Bronchial epithelial cell (primary cell): ENCODE measurements at places on chromosomes 4 and X. TPM values are rescaled to one million over a fixed set of nuclear protein-coding genes. Genes with fewer than 3 reads are reported as not detected.

GAB3 gene
- under 0.01 and 0.13 TPM in 2 replicates for total RNA-seq

TBL1X gene
- total RNA-seq: 14.2 and 25.0 TPM in 2 replicates

ZBTB49 gene
- 3.1 and 3.9 TPM in 2 replicates for total RNA-seq

ESX1 gene
- not detected in 2 replicates for total RNA-seq

ZNF518B gene
- 30.5 and 40.3 TPM in 2 replicates for total RNA-seq

PLK4 gene
- 0.53 and 1.7 TPM in 2 replicates for total RNA-seq

MAD2L1 gene
- 1.3 and 2.2 TPM in 2 replicates for total RNA-seq

KCNIP4 gene
- 0.53 and 1.4 TPM in 2 replicates for total RNA-seq

SLC9B2 gene
- 9.6 and 16.3 TPM in 2 replicates for total RNA-seq

ZFP92 gene
- total RNA-seq: 0.53 and 1.3 TPM in 2 replicates

ERAS gene
- not detected in 2 replicates for total RNA-seq

RNF212 gene
- under 0.01 and 0.64 TPM in 2 replicates for total RNA-seq

CENPI gene
- 1.0 and 1.6 TPM in 2 replicates for total RNA-seq

CC2D2A gene
- 5.5 and 5.8 TPM in 2 replicates for total RNA-seq

AWAT2 gene
- not detected in 2 replicates for total RNA-seq

HSPA4L gene
- total RNA-seq: 12.4 and 20.1 TPM in 2 replicates

GIMD1 gene
- not detected in 2 replicates for total RNA-seq

MEPE gene
- total RNA-seq: not detected in 2 replicates

CLIC2 gene
- total RNA-seq: under 0.01 and 0.13 TPM in 2 replicates

DNA sequence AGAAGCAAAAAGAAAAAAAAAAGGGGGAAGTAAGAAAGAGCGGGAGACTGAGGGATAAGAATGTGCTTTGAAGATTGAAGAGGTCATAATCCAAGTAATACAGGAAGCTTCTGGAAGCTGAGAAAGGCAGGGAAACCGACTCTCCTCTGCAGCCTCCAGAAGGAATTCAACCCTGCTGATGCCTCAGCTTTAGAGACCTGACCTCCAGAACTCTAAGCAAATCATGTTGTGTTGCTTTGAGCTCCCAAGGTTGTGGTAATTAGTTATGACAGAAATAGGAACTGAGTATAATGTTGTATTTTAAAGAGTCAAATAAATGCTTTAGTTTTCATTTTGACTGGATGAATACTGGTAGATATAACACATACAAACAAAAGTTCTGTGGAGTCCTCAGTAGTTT lies 48.0 kb upstream of the FAT1 start:
- DNase-seq: no peak

DNA sequence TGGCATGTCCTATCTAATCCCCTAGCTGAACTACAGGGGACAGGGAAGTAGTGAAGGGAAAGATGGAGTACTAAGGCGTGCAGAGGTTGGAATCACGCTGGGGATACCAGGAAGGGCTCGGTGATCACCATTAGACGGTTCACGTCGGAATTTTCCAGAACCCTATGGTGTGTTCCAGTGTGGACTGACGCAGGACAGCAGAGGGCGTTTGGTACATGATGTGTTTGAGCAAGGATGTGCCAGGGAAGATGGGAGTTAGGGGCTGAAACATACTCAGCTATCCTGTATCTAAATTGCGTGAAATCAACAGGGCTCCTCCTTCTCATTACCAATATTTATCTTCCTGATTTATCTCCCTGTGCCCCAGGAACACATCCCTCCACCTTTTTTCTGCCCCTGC lies 33.7 kb downstream of the PRPS2 start:
- no peak for DNase-seq

GRCh38 chrX:25020905-25021449 lies 5.2 kb upstream of the ARX start:
- DNase-seq: no peak

- DNase-seq: no peak
Observed at GRCh38 chr4:3372933-3373465, 68.8 kb upstream of the HGFAC start.

- DNase-seq: no peak
Observed at GRCh38 chrX:20527558-20528011, 260.9 kb upstream of the RPS6KA3 start.

DNA sequence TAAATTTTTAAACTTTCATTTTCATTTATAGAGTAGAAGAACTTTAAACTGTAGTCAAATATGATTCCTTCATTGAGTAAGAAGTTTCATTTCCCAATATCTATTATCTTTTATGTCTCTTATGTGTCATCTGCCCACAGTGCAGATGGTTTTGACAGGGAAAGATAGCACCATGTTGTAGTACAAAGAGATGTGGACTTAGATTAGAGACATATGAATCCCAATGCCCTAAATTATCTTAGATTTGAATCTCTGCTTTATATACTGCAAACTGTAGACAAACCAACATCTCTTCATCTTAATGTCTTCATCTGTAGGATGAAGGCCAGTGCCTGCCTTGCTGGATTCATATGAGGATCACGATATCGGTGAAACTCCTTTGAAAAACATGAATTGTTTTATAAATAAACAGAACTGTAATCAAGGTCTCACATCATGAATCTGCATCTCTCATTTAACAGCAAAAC lies 217.5 kb downstream of the BANK1 start:
- no peak for DNase-seq

DNA sequence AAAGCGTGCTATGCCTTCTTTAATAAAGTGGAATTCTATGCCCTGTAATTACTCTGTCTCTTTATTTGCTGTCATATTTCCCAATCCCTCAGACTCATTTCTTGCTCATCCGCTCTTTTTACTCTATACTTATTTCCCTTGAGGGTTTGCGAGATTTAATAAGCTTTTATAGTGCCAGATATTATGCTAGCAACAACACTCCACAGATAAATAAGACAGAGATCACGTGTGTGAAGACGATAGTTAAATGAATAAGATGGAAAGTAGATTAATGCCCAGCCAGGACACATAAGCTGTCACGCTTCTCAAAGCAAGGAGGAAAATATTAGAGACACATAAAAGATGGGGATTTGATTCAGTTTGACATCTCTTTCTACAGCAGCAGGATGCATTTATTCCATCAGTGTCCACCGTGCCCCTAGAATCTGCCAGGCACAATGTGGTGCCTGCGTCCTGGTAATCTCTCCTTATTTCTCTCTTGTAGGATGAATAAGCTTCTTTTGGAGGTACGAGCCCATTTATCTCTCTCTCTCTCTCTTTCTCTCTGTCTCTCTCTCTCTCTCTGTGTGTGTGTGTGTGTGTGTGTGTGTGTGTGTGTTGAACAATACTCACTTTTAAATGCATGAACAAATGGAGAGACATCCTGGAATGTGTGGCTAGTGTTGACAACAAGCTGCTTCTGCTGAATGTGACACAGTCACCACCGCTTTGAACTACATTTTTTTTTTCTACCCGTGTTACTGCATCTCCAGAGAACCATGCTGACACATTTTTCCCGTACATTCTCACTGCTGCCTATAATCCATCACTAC lies 48.2 kb downstream of the TMEM156 start:
- no peak for DNase-seq

- no peak for DNase-seq
Observed at GRCh38 chr4:121154103-121154515, 10.0 kb downstream of the TNIP3 start.

- peak; percentile 47 for DNase-seq
Observed at GRCh38 chrX:43750248-43750676, 94.2 kb downstream of the MAOA start.

- DNase-seq: no peak
Observed at GRCh38 chr4:78656968-78657445, 105.4 kb downstream of the ANXA3 start.

DNA sequence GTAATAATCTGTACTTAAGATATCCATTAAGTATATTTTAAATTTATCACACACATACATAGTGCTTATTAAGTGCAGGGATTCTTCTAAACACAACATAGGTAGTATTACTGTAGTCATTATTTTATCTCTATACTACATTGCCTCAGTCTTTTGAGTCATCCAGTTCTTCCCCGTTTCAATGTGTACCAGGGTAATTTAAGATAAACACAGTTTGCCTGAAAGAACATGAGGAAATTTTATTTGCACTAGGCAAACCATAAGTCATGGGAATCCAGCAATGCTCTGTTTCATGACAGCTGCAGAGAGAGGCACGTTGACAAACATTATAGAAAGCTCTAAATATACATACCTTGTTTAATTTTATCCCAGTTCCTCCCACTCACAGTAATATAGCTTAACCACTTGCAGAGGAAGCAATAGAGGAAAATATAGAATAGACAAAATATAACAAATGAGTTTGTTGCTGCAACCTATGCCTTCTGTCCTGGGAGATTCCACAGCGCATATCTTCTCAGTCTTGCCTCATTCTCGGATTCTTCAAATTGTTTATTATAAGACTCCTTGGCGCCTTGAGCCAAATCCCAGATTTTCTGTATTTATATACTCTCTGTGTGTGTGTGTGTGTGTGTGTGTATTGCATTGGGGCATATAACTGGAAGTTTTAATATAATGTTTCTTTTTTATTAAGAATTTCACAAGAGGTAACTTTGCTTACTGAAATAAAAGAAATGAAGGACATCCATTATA lies 258.6 kb downstream of the FAM133A start:
- DNase-seq: no peak

- DNase-seq: no peak
Observed at GRCh38 chrX:71992711-71993110, 82.1 kb downstream of the NHSL2 start.

DNA sequence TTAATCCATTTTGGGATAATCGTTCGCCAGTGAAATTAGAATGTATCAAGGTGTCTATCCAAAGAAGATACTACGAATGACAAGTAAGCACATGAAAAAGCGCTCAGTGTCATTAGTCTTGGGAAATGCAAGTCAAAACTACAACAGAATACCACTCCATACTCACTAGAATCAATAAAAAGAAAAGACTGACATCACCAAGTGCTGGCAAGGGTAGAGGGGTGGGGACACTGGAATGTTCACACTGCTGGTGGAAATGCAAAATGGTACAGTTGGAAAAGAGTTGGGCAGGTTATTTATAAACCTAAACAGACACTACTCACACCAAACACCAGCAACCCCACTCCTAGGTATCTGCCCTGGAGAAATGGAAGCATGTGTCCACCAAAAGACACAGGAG lies 11.2 kb downstream of the WDR1 start:
- DNase-seq: peak; percentile 65

DNA sequence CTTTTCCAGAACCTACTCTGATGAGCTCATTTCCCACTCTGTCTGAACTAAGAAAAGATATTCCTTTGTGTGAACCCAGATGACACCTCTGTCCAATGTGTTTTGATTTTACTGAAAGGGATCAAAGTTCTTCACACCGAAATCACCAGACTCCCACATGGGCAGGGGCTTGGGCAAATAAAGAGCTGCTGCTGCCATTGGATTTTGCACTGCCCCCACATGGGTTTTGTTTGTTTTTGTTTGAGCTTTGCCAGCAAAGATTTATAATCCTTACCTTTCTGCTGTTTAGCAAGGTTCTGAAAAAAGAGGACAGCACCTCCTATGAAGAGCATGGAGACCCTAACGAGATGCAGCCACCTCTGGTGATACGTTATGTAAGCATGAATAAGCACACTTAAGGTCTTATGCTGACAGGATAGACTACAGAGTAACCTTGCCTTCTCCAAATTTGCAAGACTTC lies 44.3 kb downstream of the HSD17B13 start:
- DNase-seq: no peak

- DNase-seq: no peak
Observed at GRCh38 chr4:36349938-36350549, 68.6 kb downstream of the DTHD1 start.

GRCh38 chr4:81651243-81651899 lies 179.7 kb upstream of the RASGEF1B start:
- DNase-seq: peak; percentile 61

GRCh38 chr4:56530269-56531148 lies 24.9 kb downstream of the ARL9 start:
- DNase-seq: peak; percentile 64

- DNase-seq: peak; percentile 91
Observed at GRCh38 chrX:16719334-16720084, at the start of gene SYAP1. TSS of gene SYAP1 (plus strand) at chrX:16719612. CDS start at chrX:16719725, 113 bp downstream.

GRCh38 chr4:16443504-16444088 lies 217.3 kb upstream of the TAPT1 start:
- DNase-seq: peak; percentile 29

- DNase-seq: peak; percentile 73
Observed at GRCh38 chrX:20857746-20858145, 516.5 kb upstream of the CNKSR2 start.

- DNase-seq: no peak
Observed at GRCh38 chrX:56763556-56764152, 34.6 kb downstream of the NBDY start.

DNA sequence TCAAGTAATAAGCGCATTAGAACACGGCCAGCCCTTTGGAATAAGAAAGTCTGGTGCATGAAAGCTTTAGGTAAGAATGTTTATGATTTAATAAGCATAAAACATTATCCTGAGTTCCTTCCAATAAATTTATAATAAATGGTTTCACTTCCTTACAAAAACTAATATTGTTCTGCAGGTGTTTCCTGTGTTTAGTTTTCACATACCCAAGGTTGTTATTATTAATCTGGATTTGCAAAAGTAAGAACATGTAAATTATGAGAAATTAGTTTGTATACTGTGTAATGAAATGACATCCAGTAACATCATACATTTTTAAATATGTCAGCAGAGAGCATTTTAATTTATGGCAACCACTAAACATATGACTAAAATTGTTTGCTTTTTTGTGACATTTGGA lies 72.1 kb downstream of the BANK1 start:
- no peak for DNase-seq

GRCh38 chr4:31592293-31592692 lies 872.1 kb downstream of the PCDH7 start:
- DNase-seq: peak; percentile 56

GRCh38 chr4:59102311-59102710 lies 1992.1 kb upstream of the IGFBP7 start:
- no peak for DNase-seq

- DNase-seq: no peak
Observed at GRCh38 chr4:8409264-8410065, 31.1 kb downstream of the ACOX3 start.

DNA sequence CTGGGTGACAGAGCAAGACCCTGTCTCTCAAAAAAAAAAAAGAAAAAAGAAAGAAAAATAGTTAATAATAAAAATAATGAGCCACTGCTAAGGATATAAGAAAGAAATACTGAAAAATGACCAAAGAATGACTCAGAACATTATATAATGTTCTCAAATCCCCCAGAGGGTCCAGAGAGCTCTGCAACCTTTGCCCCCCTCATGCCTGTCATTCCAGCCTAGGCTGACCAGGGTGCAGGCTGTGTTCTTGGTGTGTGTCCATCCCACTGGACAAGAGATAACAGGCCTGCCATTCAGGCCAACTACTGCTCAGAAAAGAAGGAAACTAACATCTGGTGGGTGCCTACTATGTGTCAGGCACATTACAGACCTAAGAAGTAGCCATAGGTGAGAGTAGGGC lies 72.7 kb upstream of the EDNRA start:
- DNase-seq: no peak

GRCh38 chr4:101256222-101256621 lies 91.1 kb downstream of the PPP3CA start:
- DNase-seq: no peak

- DNase-seq: no peak
Observed at GRCh38 chr4:110808351-110808878, 185.5 kb upstream of the PITX2 start.

GRCh38 chr4:57270346-57270745 lies 160.2 kb upstream of the IGFBP7 start:
- no peak for DNase-seq
